ENCODE measurements at places on chromosomes 12 and 14.

DNA sequence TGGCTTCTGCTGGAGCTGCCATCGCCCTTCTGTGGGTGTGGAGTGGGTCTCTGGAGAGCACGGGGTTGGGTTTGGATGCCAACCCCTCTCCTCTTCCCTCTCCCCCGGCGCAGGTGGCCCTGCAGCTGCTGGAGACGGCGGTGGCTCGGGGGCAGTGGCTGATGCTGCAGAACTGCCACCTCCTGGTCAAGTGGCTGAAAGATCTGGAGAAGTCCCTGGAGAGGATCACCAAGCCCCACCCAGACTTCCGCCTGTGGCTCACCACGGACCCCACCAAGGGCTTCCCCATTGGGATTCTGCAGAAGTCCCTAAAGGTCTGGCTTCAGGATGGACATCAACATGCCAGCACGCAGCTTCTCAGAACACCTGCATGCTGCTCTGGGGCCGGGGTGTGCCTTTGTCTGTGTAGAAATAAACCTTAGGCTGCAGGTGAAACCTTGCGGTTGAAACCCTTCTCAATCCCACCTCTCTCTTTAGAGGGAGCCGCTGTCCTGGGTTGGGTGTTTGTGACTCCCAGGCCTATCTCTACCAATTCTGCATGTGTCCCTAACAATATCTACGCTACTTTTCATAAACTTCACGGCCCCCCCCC lies 44.3 kb downstream of the CCDC92 start:
- no peak for DNase-seq

DNA sequence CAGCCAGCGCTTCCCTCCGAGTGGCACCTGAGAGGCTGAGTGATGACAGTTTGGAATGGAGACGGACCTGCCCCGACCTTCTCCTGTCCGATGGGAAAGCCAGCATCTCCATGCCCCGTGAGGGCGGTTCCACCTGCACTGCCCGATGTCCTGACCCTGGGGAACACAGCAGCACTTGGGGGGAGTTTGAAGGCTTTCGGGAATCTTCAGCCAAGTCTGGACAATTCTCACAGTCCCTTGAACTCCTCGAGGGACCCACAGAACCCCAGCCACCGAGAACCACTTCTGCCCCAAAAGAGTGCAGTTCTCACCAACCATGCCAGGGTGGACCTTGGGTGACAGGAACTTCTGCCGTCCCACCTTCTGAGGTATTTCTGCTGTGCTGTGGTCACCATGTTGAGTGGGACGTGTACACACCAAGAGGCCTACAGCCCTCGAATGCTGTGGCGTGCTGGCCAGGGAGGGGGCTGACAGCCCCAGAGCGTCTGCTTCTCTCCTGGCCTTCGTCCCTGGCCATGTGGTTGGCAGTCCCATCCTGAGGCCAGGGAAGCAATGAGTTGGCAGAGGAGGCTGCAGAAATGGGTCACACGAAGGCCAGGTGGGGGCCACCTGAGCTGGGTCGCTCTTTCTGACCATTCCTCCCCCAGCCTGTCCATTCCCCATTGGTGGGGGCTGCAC lies 1.0 kb downstream of the CLBA1 start:
- no peak for DNase-seq

DNA sequence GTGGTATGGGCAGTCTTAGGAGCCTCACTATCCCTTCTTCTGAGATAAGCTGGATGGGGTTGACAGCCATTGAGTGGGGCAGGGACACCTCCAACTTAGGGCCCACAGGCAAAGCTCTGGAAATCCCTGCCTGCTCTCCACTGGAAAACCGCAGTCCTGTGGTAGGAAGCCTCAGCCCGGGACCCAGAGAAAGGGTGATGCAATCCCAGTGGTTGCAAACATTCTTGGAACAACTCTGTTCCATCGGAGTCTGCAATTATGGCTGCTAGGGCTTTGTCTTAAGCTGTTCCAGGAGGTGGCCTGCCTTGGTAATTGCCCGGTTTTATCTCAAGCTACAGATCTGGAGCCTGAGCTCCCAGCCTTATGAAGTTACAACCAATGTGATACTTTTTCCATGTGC lies 133.4 kb downstream of the DICER1 start:
- no peak for DNase-seq

- no peak for DNase-seq
These were observed 137.4 kb downstream of the LLPH start for GRCh38 chr12:65993173-65993572.

DNA sequence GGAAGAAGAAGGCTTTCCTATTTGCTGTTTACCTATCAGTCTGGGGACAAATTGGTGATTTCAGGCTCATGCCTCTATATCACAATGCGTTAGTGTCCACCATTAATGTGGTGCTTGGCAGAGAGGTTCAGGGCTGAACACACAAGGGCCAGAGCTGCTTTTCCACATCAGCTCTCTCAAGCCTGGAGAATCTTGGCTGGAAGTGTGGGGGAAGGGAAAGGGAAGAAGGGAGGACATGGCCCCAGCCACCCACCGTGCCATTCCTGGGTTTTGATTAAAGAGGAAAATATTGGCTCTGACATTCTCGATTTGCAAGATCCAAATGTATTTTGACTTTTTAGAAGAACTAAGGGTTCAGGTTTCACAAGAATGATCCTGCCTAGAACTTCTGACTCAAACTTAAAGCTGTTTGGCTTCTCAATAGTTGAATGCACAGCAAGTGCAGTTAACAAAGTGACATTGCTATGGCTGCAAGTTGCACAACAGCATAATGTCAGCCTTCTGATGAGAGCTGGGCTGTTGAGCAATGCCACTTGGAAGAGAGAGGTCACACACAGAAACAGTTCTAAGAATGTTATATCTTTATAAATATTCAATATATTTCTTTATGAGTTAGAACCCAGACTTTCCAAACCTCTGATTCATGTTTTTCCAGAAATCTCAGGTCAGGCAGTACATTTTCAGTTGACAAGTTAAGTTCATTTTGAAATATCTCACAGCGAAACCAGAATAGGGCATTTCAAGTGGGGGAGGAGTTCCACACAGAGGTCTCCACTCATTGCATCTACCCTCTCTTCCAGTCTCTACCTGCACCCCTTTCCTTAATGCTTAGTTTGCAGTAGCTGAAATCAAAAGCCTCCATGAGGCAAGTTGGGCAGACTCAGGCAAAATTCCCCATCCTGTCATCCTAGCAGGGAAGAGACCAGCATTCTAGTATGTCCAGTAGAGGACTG lies 25.3 kb downstream of the IGF1 start:
- peak; percentile 27 for DNase-seq

- DNase-seq: no peak
These were observed 61.8 kb upstream of the ATP2B1 start for GRCh38 chr12:89770391-89770790.

- DNase-seq: peak; percentile 59
These were observed 56.0 kb upstream of the DCD start for GRCh38 chr12:54704202-54704601.

DNA sequence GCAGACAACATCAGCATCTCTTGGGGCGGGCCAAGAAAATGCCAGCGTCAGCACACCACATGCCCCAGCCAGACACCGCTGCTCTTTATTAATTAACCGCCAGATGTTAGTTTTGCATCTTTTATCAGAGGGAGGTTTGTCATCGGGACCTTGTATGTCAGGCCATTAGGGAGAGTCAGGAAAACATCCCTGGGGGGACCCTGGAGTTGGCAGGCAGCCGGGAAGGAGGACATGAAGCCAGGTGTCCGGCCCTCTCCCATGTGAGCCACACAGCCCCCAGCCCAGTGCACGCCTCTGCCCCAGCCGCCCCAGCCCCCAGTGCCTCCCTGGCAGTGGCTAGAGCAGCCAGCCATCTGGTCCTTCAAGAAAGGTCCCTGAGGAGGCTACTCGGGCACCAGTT lies 56.9 kb upstream of the FAM222A start:
- no peak for DNase-seq

DNA sequence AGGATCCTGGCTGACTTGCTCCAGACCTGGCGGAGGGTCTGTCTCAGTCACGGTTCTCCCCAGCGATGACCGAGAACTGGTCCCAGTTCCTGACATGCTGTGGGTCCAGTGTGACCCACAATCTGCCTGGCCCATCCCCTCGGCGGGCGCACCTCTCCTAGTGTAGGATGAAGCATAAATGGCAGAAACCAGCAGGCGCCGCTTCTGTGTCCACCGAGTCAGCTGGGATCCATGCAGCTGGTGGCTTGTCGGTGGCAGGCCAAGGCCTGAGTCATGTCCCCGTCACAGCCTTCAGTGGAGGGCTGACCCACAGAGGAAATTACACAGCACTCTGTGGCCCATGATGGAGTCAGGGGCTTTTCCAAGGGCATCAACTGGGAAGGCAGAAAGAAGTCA lies 38.5 kb downstream of the NFKBIA start:
- no peak for DNase-seq

DNA sequence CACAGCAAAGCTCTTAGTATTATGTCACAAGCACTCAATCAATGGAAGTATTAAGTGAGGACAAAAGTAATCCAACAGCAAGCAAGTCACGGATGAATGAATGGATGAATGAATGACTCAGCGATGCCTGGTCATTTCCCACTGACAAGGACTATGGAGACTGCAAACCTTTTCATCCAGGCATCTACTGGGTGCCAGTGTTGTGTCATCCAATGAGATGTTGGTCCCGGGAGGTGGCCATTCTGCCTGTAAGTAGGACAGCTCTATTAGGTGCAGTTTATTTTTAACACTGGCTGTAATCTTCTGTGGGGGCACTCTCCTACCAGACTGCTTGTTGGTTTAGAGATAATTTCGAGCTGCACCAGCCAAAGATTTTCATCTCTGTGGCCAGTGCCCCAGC lies 39.4 kb downstream of the STAB2 start:
- no peak for DNase-seq

- peak; percentile 38 for DNase-seq
These were observed 13.2 kb downstream of the TAOK3 start for GRCh38 chr12:118359541-118359915.

DNA sequence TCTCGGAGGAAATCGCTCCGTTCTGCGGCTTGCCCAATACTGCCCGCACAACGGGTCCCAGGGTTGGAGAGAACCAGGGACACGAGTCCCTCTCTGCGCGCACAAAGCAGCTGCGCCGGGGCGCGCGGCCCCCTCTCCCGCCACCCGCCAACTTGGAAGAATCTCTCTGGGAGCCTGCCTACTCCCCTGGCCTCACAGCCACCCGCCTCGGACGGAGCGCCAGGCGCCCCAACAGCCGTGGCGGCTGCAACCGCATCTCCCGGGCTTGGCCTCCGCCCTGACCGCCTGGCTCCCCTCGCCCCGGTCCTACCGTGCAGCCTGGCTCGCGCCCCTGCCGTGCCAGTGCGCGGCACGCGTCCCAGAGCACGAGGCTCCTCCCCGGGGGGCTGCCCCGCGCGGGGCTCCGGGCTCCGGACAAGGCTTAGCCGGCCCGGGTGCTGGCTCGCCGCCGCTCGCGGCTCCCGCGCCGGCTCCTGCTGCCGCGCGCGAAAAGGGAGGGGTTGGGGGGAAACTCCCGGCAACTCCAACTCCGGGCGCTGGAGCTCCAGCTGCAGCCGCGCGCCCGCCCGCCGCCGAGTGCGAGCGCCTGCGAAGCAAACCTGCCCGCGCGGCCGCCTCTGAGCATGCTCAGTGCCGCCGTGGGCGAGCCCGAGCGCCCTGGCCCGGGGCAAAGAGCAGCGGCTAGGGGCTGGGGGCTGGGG lies at the start of gene STXBP6:
TSS of gene STXBP6 (minus strand) at position 580 of the 701 bp plus-strand sequence. CDS start 75,329 bp downstream, outside the sequence.
- DNase-seq: peak; percentile 71

DNA sequence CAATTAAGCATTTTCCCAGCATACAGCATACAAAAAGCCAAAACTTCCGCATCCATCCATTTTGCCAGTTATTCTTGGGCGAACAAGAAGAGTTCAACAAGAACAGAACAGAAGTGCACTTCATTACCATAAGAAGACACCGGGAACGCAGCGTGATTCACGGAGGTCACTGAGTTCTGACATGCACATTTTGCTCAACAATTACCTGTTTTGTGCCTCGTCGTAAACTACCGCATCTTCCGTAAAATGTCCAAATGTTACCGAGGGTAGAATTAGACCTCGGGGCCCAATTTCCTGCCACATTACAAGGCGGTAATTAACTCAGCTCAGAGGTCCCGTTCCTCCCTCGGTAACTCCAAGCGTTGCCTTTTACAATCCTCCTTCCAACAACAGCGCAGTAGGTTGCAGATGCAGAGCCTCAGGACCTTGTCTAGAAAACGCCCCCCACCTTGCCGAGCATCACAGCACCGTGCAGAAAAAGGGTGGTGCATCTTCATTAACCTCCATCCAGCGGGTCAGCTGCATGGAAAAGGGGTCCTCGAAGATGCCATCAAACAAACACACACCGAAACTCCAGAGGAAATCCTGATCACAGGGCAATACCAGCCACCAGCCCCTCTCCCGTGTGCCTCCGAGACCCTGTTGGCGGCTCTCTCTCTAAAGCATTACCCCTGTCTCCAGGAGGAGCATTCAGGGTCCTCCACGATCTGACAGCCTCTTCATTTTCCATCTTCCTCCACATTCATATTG lies 125.2 kb downstream of the BCL11B start:
- DNase-seq: no peak

DNA sequence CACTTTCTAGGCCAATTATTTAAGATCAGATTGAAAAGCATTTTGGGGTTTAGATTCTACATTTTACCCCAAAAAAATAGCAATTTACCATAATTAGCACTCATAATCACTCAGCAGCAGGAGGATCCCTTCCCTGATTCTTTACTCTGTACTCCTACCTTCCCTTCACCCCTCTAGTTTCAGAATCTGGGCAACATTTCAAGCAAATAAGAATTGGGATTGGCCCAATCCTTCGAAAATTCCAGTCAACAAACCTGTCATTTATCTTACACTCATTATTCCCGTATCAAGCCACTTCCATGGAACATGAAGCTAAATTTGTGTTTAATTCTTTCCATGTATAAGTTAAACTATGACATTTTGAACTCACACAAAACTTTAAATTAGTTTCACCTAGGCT lies 349.1 kb upstream of the USP15 start:
- no peak for DNase-seq

- no peak for DNase-seq
These were observed 9.3 kb downstream of the EVL start for GRCh38 chr14:100074431-100075100.

DNA sequence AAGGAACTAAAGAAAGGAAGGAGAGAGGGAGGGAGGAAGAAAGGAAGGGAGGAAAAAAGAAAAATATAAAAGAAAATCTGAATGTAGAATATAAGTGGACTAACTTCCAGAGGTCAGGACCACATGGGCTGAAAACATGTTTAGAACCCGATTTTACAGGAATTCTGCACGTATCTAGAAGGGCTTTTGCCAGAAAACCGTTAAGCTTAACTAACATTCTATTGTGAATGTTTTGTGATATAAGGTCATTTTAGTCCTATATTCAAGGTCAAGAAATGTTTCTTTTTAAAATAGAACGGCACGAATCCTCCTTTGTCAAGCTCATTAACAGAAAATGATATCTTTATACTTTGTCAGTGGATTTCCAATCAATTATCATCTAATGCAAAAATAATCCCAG lies 13.1 kb downstream of the PTCSC3 start:
- no peak for DNase-seq

GRCh38 chr12:104596134-104596799 lies 139.5 kb downstream of the CHST11 start:
- DNase-seq: no peak

- no peak for DNase-seq
These were observed 6.2 kb upstream of the WDR89 start for GRCh38 chr14:63647696-63648410.

GRCh38 chr12:44294649-44295048 lies 458.8 kb downstream of the TMEM117 start:
- no peak for DNase-seq

- no peak for DNase-seq
These were observed 641 bp downstream of the LRRC43 start for GRCh38 chr12:122183588-122183940.

Data from AML-193 (cell line).